Brain pericyte (primary cell): ENCODE measurements at places on chromosomes 12 and 14.

DNA sequence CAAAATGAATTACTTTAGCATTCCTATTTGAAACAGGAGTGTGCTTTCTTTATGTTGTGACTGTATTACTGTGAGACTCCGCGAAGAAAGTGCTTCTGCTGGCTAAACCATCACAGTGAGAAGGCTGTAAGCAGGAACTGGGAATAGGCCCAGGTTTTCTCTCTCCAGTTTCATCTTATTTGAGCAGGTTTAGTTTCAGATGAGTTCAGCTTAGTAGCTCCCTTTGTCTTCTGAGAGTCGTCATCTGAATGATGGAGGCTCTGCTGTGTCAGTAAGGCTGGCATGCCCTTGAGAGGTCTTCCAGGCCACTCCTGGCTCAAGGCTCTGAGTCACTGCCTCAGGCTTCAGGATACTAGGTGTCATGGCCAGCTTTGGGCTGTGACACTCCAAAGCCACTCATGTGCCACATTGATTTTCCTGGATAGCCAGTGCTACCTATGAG, 205.6 kb upstream of the RGS6 start:
- DNase-seq = no peak

- DNase-seq = no peak
Measured at GRCh38 chr12:119011231-119011630, 29.9 kb downstream of the SRRM4 start.

DNA sequence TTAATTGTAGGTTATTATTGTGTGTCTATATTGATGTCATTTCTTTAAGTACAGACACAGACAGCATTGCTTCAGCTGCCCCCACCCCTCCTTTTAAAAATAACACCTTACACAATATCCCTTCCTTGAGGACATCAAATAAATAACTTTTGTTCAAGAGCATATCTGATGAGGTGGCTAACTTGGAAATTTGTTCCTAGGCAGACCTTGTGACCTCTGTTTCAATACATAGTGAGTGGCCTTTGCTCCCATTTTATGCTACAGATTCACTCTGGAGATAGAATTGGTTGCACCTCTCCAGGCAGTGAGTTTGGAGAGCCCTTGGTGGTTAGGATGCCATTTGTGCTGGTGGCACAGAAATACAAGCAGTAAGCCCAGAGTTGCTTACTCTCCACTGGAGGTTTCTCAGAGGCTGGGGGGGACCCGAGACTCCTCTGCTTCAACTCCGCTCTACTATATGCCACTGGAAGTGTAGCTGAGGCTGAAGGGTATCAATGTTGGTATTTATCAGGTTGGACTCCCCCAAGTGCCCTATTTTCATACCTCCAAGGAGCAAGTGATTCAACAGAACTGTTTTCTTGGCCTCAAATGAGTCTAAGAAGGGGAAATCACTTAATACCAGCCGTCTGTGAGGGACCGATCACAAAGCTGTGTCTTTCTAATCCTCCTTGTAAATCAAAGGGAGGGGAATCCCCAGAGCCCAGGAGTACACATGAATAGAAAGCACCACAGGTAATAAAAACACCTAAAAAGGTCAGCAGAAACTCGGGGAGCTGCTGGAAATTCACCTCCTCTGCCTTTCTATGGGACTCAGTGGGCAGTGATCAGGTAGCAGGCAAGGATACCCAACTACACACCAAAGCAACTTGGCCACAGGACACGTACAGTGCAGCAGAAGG, 463.1 kb downstream of the RAD51B start:
- no peak for DNase-seq

- no peak for DNase-seq
Measured at GRCh38 chr14:101222362-101223070, 319.0 kb upstream of the RTL1 start.

DNA sequence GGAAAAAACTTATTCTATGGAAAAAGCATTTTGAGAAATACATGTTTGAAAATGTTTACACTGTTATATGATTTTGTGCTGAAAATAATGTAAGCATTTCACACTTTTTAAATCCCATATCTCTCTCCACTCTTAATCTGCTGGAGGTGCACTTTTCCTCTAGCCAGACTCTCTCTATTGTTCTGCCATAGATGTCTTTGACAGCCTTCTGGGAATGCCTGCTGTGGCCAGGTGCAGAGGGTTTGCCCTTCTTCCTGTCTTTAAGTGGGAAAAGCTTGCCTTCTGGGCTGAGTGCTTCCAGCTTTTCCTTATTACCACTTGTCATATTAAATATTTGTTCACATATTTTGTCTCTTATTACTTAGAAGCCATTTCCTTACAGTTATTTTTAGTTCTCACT, 60.1 kb upstream of the PPM1H start:
- no peak for DNase-seq

GRCh38 chr12:67388331-67389138, 119.4 kb downstream of the CAND1 start:
- DNase-seq = no peak

DNA sequence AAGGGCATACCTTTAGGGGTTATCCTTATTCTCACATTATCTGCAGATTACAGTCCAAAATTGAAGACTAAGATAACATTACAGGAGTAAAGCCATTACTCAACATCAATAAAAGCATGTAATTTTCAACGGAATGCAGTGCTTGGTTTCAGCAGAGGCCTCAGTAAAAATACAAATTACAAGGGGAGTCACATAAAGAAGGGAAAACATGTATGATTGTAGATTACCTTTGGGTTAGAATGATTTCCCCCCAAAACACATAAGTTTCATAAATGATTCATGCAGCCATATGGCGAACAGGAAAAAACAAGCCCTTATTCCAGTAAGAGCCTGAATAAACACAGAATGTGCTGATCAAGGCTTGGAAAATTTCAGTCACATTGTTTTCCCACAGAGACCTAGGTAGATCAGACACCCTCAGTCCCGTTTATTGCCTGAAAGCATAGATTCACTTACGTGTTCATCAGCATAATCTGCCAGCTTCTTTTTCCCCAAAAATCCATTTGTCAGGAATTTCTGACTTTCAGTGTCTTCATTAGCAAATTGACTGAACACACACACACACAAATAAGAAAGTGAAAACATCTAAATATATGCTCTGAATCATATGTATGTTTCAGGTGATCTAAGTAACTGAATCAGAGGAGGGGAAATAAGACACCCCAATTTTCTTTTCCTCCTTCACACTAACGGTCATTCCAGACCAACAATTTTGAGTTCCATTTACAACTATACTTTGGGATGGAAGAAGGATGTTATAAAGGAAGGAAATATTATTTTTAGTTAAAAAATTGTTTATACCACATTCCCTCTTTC, 37.5 kb downstream of the SLC38A4 start:
- peak; percentile 36 for DNase-seq
